Activated CD4-positive, alpha-beta T cell treated with anti-CD3 and anti-CD28 coated beads, Interleukin-2, amount 10 ng/mL, durations not matched to agents 24 days and 14 days (primary cell): ENCODE measurements at places on chromosomes 6 and 20. TPM values are rescaled to one million over a fixed set of nuclear protein-coding genes. Genes with fewer than 3 reads are reported as not detected.

Gene EGFL8
- 8.6 and 9.7 TPM in 2 replicates for total RNA-seq

Gene LAMP5
- not detected in 2 replicates for total RNA-seq

Gene NT5E
- 14.8 and 15.2 TPM in 2 replicates for total RNA-seq

Gene RAET1L
- total RNA-seq, result not detected in 2 replicates

Gene ID4
- total RNA-seq, result not detected in 2 replicates

DNA sequence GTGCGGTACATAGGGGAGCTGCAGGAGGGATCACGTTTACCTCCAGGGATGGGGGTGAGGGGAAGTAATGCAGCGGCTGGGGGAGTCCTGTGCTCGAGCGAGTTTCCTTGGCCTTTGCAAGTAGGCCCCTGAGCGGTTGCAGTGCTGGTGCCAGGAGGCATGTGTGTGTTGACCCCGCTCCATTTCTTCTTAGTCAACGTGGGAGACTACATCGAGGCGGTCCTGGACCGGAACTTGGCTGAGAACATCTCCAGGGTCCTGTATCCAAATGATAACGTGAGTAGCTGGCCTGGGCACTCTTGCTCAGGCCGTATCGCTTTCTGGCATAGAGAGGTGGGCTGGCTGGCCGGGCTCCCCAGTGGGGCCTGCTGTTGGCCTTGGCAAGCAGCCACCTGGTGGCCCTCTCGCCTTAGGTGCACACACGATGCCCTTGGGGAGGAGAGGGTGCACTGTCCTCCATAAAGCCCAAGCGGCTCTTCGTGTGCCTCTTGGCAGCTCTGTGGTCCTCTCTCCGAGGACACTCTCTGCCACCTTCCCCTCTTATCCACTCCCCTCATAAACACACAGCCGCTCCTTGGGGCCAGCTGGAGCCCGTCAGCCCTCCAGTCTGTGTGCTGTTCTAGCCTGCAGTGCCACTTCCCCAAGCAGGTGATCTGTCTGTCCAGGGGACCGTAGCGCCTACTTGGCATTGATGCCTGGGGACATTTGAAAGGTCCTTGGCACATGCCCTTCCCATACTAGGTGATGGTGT lies 29.3 kb downstream of the PYGB start:
- no peak for DNase-seq

DNA sequence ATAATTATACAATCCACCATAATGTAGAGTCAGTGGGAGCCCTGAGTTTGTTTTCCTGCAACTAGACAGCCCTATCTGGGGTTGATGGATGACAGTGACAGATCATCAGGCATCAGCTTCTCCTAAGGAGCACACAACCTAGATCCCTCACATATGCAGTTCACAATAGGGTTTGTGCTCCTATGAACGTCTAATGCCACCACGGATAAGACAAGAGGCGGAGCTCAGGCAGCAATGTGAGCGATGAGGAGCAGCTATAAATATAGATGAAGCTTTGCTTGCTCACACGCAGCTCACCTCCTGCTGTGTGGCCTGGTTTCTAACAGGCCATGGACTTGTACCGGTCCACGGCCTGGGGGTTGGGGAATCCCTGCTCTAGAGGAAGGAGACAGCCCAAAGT lies 25.9 kb downstream of the EDEM2 start:
- DNase-seq, result no peak

GRCh38 chr6:90159452-90159851 lies 137.2 kb downstream of the BACH2 start:
- DNase-seq, result no peak

- no peak for DNase-seq
Observed at GRCh38 chr6:37866590-37867507, 47.3 kb downstream of the ZFAND3 start.

- no peak for DNase-seq
Observed at GRCh38 chr20:2118783-2119182, 17.2 kb downstream of the STK35 start.
